ENCODE measurements at places on chromosomes 4 and X.

GRCh38 chrX:150475461-150475860 lies 93.0 kb upstream of the MTM1 start:
- DNase-seq = no peak

- DNase-seq = no peak
Measured at GRCh38 chr4:13292372-13292771, 191.8 kb downstream of the RAB28 start.

DNA sequence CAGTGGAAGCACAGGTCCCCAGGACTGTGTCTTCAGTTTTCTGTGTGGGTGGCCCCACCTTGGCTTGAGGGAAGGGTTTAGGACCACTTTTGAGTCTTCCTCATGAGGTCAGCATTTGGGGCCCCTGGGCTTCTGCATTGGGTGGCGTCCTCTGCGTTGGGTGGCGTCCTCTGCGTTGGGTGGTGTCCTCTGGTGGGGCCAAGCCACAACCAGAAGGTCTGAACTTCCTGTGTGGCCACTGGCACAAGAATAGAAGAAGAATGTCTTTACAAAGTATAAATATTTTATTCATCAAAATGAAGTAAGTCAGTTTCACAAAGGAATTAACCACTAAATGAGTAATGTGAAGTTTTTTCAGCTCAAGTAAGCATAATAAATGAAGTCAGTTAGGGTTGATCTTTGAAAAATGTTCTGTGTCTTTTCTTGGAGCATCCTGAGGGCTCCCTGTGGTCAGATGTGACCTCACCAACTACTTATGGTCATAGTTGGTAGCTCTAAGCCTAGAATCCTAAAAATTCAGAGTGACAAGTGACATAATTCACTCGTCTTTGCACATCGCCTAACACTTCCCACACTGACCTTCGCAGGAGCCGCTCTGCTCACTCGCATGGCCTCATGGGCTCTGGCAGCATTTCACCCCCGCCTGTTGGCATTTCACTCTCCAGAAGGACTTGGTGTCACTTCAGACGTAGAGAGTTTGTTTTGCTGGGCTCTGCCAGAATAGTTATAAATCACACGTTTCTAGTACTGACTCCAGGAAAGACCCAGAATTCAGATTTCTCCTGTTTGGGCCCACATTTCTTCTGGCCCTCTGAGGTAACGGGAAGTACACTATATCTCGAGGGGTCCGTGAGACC lies 39.0 kb upstream of the HGFAC start:
- no peak for DNase-seq

- DNase-seq = no peak
Measured at GRCh38 chrX:17525762-17526555, 151.0 kb downstream of the NHS start.

GRCh38 chrX:46502848-46503247 lies 42.4 kb downstream of the ZNF674 start:
- DNase-seq = no peak

DNA sequence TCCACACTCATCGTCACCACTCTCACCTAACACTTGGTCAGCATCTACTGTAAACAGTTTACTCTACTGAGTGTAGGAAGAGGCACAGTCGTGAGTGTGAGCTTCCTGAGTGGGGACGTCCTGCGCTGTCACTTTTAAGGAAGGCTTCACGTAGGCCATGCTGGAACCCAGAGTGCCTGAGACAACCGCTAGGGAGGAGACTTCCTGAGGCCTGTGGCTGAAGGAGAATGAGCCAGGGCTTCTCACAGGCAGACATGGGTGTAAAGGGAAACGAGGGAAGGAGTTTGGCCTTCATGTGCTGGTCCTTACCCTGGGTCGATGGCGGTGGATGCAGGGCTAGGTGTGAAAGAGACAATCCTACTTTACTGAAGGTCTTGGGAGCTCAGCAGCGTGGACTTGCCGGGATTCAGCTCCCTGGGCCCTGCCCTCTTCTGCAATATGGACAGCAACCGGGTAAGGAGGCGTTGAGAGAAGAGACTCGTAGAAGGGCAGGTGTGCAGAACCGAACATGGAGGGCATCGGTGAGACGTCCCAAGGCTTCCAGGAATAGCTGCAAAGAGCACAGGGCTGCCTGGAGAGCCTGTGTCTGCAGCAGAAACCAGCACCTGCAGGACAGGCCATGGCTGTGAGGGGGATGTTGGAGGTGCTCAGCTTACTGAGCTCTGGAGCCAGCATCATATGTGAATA lies 48.7 kb upstream of the TLR3 start:
- no peak for DNase-seq

DNA sequence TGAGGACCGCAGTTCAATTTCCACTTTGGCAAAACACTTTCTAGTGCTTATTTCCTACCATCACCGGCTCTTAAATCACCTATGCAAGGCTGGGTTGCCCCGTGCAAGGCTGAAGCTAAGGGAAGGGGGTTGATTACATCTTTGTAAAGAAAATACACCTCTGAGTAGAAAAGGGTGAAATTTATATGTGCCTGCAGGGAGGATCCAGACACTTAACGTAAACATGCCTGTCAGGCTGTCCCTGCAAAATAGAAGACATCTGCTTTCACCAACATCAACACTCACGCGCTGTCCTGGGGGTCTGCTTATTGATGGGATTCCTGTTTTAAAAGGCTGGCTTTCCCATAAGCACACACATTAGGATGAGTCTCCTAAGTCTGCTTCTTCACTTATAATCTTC lies 92.0 kb downstream of the PRKX start:
- DNase-seq = no peak

DNA sequence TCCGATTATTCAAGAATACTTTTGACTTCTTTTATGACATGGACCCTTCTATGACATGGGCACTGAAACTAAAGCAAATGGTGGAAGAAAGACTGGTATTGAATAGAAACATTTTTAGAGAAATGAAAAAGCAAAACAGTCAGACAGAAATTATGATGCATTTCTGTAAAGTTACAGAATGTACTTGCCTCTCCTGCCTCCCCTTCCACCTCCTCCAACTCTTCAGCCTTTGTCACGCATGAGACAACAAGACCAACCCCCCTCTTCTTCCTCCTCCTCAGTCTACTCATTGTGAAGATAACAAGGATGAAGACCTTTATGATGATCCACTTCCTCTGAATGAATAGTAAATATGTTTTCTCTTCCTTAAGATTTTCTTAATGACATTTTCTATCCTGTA lies 46.3 kb upstream of the HUWE1 start:
- no peak for DNase-seq

GRCh38 chr4:23788460-23788859 lies 101.4 kb downstream of the PPARGC1A start:
- no peak for DNase-seq

- no peak for DNase-seq
Measured at GRCh38 chr4:9867751-9868425, 86.5 kb downstream of the DRD5 start.

DNA sequence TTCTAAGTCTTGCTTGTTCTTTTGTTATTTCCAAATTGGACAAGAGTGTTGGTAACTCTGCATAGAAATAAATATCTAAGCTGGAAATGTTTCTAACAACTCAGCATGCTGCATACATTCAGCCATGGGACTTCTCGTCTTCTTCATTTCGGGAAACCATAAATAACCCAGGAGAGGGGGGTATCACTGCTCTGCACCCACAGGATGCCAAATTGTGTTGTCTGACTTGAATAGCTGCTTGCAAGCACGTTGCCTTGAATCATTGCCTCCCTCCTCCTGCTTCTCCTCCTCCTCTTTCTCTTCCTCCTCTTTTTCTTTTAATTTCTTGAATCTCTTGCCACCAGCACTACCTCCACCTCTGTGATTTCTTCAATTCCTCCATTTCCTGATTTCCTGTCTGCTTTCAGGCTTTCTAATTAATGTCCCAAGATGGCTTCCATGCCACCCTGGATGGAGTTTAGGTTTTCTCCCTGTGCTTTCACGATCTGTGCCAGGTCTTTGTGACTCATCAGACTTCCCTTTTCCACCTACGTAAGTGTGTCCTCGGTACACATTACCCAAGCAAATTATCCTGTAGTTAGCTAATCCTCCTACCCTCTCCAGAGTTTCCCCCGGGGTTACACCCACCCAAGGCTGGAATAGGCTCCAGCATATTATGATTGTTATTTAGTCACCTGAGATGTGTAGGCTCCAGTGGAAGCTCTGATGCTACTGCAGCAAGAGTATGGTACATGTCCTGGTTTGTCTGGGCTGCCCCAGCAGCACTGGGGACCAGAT lies 122.6 kb upstream of the VCX3B start:
- no peak for DNase-seq

- DNase-seq = no peak
Measured at GRCh38 chrX:130771648-130772047, 131.4 kb downstream of the ENOX2 start.

GRCh38 chrX:46152756-46153155 lies 392.5 kb downstream of the ZNF674 start:
- no peak for DNase-seq

DNA sequence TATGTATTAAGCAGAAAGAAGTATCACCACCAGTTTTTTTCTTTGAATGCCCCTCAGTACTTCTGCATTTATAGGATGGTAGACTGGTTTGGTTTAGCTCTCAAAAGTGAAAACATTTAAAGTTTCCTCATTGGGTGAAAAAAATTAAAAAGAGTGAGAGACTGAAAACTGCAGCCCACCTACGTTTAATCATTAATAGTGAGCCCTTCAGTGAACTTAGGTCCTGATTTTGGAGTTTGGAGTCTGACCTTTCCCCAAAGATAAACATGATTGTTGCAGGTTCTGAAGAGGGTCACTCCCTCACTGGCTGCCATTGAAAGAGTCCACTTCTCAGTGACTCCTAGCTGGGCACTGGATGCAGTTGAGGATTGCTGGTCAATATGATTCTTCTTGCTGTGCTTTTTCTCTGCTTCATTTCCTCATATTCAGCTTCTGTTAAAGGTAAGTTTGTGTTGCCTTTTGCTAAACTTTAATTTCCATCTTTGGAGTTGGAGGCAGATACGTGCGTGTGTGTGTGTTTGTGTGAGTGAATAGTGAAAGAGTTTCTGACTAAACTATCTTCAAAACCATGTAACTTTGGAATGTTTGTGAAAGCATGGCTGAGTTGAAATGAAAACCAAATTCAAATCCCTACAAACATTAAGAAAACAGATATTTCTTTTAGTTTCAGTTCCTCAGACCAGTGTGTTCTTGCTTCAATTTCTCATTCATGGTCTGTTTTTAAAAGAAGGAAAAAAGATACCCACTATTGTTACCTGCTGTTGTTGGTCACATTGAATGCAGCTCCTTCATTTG lies at the start of gene MTTP:
TSS of gene MTTP (plus strand) at position 295 of the 795 bp plus-strand sequence. CDS start at position 381, 86 bp downstream.
- no peak for DNase-seq

DNA sequence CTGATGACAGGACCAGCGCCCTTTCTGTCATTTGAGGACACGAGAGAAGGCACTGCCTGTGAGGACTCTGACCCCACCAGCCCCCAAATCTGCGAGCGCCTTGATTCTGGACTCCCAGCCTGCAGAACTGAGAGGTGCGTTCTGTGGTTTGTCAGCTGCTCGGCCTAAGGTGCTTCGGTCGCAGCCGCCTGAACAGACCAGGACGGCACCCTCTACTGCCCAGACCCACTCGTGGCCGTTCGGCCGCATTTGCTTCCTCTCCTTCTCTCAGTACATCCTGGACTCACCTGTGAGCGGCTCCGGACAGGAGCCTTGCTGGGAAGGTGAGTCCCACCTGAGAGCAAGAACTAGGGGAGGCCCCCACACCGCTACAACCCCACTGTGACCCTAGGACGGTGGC lies 8.5 kb downstream of the PCGF3 start:
- no peak for DNase-seq

DNA sequence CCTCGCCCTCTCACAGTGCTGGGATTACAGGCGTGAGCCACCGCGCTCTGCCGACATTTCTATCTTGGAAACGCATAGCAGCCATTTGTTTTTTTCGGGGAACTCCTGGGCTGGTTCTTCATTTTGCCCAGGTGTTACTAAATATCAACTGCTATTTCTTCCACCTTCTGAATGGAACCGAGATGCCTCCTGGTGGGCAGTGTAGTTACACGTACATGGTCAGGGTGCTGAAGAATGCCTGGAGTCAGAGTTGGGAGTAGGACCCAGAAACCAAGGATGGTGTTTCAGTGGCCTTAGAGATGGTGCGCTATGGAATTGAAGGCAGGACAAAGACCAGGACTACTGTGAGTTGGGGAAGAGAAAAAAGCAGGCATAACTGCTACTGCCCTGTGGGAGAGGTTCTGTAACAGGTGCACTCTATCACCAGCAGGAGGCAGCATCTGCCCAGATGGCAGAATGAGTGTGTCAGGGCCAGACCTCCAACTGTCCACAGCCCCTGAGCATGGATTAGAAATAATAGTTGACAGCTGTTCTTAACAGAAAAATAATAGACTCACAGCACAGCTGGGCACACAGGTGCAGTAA lies 81.7 kb downstream of the ZC4H2 start:
- peak; percentile 47 for DNase-seq

GRCh38 chrX:40437348-40437747 lies 143.4 kb upstream of the ATP6AP2 start:
- DNase-seq = no peak

DNA sequence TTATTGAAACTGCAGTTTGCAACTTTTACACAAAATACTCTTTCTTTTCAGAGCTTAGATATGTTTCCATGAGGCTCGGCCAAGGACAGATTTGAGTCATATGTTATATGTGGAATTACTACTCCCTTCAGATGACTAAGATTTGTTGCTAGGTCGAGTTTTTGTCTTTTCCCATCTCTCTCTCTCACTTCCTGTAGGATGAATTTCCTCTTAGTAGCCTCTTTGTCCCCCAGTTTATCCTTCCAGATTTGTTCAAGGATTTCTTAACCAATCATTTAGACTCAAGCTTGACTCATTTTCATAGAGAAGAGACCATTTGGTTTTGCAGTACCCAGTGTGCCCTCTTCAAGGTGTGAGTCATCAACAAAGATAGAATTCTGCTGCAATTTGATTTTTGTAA lies 209.2 kb downstream of the GLUD2 start:
- no peak for DNase-seq

GRCh38 chr4:127049526-127049925 lies 583.2 kb upstream of the INTU start:
- DNase-seq = no peak

DNA sequence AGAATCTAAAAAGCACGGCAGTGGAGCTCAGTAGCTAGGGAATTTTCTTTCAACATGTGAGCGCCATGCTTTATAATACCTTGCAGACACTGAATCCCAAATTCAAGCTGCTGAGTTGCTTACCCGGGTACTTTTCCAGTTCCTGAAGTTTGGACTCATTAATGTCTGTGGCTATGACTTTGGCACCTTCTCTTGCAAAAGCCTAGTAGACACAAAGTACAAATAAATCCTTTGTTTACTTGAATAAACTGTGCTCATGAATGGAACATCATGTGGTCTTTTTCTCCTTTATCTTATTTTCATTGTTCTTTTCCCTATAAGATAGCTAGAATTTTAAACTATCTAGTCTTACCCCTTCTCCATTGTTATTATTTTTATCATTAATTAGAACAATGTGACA lies 4.6 kb downstream of the BDH2 start:
- DNase-seq = no peak

- DNase-seq = no peak
Measured at GRCh38 chr4:185280608-185281007, 71.2 kb downstream of the SNX25 start.

GRCh38 chrX:43514820-43515219 lies 141.3 kb upstream of the MAOA start:
- DNase-seq = no peak

GRCh38 chr4:176383273-176384077 lies 63.7 kb downstream of the SPCS3 start:
- no peak for DNase-seq

Data from ecto neural progenitor cell (in vitro differentiated cells).